ENCODE measurements at places on chromosomes 3 and 15.

DNA sequence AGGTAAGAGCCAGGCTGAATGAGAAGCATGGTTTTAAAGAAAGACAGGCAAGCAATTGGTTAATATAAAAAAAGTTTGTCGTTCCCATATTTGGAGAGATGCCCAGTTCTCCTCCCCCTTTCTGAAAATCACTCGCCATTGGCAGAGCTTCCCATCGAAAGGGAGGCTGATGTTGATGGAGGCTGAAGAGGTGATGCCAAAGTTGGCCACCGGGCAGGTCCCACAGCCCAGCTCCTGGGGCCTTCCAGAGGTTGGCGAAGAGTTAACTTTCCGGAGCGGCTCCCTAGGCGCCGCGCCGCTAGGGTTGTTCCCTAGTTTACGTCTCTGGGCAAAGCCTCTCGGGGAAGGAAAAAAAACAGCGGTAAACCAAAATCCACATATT is 793 bp downstream of the PCOLCE2 start:
- no peak for DNase-seq

DNA sequence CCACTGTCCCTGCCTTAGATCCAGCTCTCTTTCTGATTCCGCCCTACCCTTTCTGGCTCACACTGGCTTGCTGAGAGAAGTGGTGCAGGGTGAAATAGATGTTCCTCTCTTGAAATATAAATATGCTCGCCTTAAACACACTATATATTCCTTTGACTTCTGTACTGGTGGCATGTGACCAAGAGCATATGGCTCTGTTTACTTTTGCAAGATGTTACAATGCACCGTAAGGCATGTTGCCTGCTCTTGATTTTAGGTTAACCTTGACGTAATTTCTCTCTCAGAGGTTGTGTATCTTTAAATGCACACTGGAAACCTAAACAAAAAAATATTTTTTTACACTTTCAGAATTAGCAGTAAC is 749 bp downstream of the RSRC1 start:
- DNase-seq: no peak

DNA sequence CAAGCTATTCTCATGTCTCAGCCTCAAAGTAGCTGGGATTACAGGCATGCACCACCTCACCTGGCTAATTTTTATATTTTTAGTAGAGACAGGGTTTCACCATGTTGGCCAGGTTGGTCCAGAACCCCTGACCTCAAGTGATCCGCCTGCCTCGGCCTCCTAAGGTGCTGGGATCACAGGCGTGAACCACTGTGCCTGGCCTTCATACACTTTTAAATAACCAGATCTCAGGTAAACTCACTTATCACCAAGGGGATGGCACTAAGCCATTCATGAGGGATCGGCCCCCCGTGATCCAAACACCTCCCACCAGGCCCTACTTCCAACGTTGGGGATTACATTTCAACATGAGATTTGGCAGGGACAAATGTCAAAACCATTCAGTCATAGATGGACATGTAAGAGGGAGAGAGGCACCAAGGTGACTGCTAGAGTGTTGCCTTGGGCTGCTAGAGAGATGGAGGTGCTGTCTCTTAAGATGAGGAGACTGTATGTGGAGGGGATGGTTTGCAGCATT is 13.3 kb upstream of the DOCK3 start:
- no peak for DNase-seq

DNA sequence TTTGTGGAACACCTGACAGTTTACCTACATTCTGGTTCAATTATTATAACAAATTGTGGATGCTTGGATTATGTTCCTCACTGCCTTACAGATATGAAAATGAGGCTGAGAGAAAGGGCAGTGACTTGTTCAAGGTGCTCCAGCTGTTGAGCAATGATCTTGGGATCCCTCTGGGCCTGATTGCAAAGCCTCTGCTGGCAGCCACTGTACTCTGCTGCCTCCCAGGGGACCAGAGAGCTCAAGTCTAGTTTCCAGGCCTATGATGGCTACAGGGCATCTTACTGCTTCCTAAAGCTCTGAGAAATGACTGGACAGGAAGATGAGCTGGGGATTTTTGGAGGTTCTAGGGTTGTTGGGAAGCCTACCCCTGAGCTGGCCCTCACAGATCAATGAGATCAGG is 2.3 kb upstream of the SHC4 start:
- DNase-seq: no peak

GRCh38 chr3:64070704-64071103 is 47.4 kb upstream of the PSMD6 start:
- no peak for DNase-seq

GRCh38 chr3:7112523-7113056 is 251.7 kb downstream of the GRM7 start:
- no peak for DNase-seq

GRCh38 chr3:169311381-169311780 is 352.1 kb downstream of the MECOM start:
- no peak for DNase-seq

GRCh38 chr15:60731583-60732130 is 252.7 kb upstream of the ICE2 start:
- DNase-seq: no peak

DNA sequence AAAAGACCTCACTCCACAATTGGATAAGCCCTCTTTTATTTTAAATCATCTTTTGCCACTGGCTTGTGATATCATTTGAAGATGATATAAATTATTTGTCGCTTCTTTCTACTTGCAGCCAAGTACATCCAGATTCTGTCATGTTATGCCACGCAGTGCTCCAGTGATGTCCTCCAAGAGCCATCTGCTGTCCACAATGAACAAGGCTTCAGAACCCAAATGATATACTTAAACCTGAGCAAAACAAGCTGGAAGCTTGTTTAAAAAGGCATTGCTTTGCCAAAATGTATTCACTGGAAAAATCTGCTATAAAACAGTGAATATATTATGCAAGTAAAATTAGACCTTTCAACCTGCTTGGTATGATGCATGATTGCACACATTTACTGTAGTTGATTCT is 58.8 kb upstream of the ARL6 start:
- no peak for DNase-seq
